Progenitor cell of endocrine pancreas (in vitro differentiated cells): ENCODE measurements at places on chromosomes 6 and 20. TPM values are rescaled to one million over a fixed set of nuclear protein-coding genes. Genes with fewer than 3 reads are reported as not detected.

DNA sequence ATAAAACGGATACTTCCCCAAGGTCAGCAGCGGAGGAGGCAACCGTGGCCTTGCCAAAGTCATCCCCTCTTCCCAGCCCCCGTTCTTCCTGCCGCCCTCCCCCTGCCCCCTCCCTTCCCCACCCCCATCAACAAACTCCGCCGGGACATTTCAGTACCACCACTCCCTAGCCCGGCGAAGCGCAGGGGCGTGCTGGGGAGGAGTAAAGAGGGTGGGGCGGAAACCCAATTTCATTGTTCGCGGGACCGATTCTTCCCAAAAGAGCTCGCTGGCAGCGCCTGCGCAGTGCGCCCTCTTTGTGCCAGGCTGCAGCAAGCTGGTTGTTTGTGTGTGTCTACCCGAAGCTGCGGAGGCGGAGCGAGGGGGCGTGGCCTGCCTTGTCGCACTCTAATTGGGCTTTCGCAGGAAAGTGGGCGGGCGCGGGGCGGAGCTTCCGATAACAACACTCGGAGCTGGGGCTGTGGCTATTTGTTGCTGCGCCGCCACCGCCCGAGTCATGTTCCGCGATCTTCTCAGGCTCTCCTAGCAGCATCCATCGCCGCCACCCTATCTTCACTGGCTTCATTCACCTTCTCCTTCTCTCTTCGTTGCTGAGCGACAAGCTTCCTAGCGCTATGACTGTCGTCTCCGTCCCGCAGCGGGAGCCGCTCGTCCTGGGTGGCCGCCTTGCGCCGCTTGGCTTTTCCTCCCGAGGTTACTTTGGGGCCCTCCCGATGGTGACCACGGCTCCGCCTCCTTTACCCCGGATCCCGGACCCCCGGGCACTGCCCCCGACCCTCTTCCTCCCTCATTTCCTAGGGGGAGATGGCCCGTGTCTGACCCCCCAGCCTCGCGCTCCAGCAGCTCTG lies at the start of gene PNRC1:
PNRC1 (plus strand) TSS at position 471 of the 848 bp plus-strand sequence; CDS start at position 615, 144 bp downstream.
- H3K4me3 ChIP-seq = peak within 1 kb of the TSS; percentile 96
- no peaks in the 10 kb centered on the region for H3K27me3 ChIP-seq
- peaks cover 14% of the 10 kb centered on the region for H3K36me3 ChIP-seq
- peak; percentile 100 for DNase-seq
- peak within 1 kb of the TSS; percentile 100 for H3K27ac ChIP-seq

- no peaks in the 10 kb centered on the region for H3K36me3 ChIP-seq
- no peak overlapping the region for H3K27ac ChIP-seq
- no peak for DNase-seq
- H3K4me1 ChIP-seq = peaks cover 1% of the 10 kb centered on the region
These were observed 93.6 kb upstream of the BHLHE23 start for GRCh38 chr20:63100174-63100925.

- H3K27me3 ChIP-seq = no peaks in the 10 kb centered on the region
- no peak overlapping the region for H3K4me3 ChIP-seq
- H3K36me3 ChIP-seq = peaks cover 11% of the 10 kb centered on the region
- H3K4me1 ChIP-seq = peaks cover 28% of the 10 kb centered on the region
- no peak for DNase-seq
- H3K27ac ChIP-seq = peak overlapping the region; percentile 63
These were observed 101.1 kb downstream of the ATXN1 start for GRCh38 chr6:16660157-16660497.

- peaks cover 5% of the 10 kb centered on the region for H3K4me1 ChIP-seq
- H3K36me3 ChIP-seq = peaks cover 9% of the 10 kb centered on the region
- no peaks in the 10 kb centered on the region for H3K27me3 ChIP-seq
These were observed 15.6 kb upstream of the MAPRE1 start for GRCh38 chr20:32804022-32804715.

- no peaks in the 10 kb centered on the region for H3K36me3 ChIP-seq
- H3K27ac ChIP-seq = no peak overlapping the region
- H3K4me1 ChIP-seq = peaks cover 10% of the 10 kb centered on the region
- no peak overlapping the region for H3K4me3 ChIP-seq
- no peaks in the 10 kb centered on the region for H3K27me3 ChIP-seq
- DNase-seq = no peak
These were observed 648.8 kb upstream of the AGPAT4 start for GRCh38 chr6:161922631-161923119.

DNA sequence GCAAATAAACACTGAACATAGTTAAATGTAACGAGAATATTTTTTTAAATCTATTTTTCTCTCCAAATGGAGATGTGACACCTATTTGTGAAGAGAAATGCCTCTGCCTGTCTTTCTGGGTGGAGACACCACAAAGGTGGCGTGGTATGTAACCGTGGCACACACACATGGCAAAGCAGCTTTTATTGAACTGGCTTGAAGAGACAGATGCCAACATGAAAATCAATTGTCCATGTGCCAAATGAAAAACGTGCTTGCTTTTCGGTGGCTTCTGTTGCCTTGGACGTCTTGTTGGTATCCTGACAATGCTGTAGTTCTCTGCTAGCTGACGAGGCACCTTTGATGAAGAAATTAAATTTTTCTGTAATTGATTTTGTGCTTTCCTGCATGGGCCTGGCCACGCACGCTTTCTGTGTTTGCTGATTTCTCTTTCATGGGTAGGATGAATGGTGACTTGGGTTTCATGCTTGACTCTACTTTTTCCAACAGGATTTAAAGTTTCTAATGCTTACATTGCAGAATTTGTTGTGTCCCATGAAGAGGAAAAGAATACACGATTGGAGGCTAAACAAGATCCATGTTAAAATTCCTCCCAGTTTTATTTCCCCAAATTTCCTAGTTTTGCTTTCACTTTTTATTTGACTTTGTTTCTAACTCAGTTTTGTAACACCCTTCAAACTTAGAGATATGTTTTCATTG lies 202.6 kb downstream of the TMEM242 start:
- peaks cover 8% of the 10 kb centered on the region for H3K4me1 ChIP-seq
- H3K27me3 ChIP-seq = no peaks in the 10 kb centered on the region
- H3K36me3 ChIP-seq = peaks cover 3% of the 10 kb centered on the region
- H3K27ac ChIP-seq = no peak overlapping the region

DNA sequence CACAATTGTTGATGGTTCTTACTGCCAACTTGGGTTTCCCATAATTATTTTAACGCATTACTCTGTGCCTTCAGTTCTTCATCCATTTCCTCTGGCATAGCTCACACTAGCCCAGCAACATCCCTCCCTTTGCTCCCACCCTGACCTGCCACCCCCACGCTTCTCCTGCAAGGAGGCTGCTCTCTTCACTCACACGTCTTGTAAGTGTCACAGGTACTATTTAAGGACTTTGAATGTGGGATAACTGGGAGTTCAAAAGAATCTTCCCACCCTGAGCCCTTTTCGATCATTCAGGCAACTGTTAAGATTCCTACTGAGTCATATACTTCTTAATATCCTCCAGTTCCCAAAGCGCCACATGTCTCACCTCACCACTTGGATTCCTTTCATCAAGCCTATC lies 95.4 kb downstream of the PXDC1 start:
- no peaks in the 10 kb centered on the region for H3K36me3 ChIP-seq
- no peak for DNase-seq

GRCh38 chr6:158762787-158763433 lies 56.3 kb downstream of the EZR start:
- no peak for DNase-seq
- no peaks in the 10 kb centered on the region for H3K27me3 ChIP-seq
- H3K36me3 ChIP-seq = peaks cover 21% of the 10 kb centered on the region
- H3K4me1 ChIP-seq = peaks cover 26% of the 10 kb centered on the region
- peak overlapping the region; percentile 78 for H3K27ac ChIP-seq

GRCh38 chr6:20365456-20365855 lies 36.2 kb upstream of the E2F3 start:
- peaks cover 5% of the 10 kb centered on the region for H3K4me1 ChIP-seq
- DNase-seq = no peak
- H3K27me3 ChIP-seq = peaks cover 4% of the 10 kb centered on the region
- H3K27ac ChIP-seq = no peak overlapping the region
- no peaks in the 10 kb centered on the region for H3K36me3 ChIP-seq

GRCh38 chr6:136129365-136129764 lies 120.7 kb downstream of the MTFR2 start:
- H3K4me3 ChIP-seq = no peak overlapping the region
- peaks cover 8% of the 10 kb centered on the region for H3K4me1 ChIP-seq
- no peak overlapping the region for H3K27ac ChIP-seq
- H3K36me3 ChIP-seq = no peaks in the 10 kb centered on the region

GRCh38 chr6:34982424-34982852 lies 93.4 kb downstream of the ANKS1A start:
- peaks cover 6% of the 10 kb centered on the region for H3K36me3 ChIP-seq
- no peak overlapping the region for H3K27ac ChIP-seq
- peaks cover 3% of the 10 kb centered on the region for H3K4me1 ChIP-seq
- H3K27me3 ChIP-seq = no peaks in the 10 kb centered on the region
- no peak overlapping the region for H3K4me3 ChIP-seq
- no peak for DNase-seq

- H3K4me1 ChIP-seq = no peaks in the 10 kb centered on the region
- no peak overlapping the region for H3K4me3 ChIP-seq
- H3K36me3 ChIP-seq = no peaks in the 10 kb centered on the region
- no peak overlapping the region for H3K27ac ChIP-seq
These were observed 955.0 kb upstream of the FLRT3 start for GRCh38 chr20:15292405-15292804.

DNA sequence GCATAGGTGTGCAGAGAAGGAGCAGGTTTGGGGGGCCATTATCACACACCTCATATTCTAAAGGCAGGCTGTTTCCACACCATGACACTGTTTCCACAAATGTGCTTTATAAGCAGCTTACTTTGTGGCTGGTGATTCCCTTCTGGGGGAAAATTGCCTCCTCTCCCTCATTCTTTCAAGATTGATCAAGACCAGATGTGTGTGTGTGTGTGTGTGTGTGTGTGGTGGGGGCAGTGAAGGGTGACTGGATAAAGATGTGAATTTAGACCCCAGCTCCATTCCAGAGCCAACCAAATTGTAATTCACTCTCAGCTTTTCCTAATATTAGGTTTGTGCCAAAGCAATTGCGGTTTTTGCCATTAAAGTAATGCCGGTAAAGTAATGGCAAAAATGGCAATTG lies 45.6 kb downstream of the EDN3 start:
- no peak overlapping the region for H3K4me3 ChIP-seq
- peaks cover 5% of the 10 kb centered on the region for H3K4me1 ChIP-seq
- H3K27ac ChIP-seq = no peak overlapping the region
- H3K27me3 ChIP-seq = peaks cover 41% of the 10 kb centered on the region
- no peak for DNase-seq

GRCh38 chr6:8329562-8329961 lies 105.8 kb downstream of the SLC35B3 start:
- H3K4me1 ChIP-seq = peaks cover 5% of the 10 kb centered on the region
- no peaks in the 10 kb centered on the region for H3K27me3 ChIP-seq
- H3K27ac ChIP-seq = no peak overlapping the region
- DNase-seq = no peak
- no peak overlapping the region for H3K4me3 ChIP-seq

DNA sequence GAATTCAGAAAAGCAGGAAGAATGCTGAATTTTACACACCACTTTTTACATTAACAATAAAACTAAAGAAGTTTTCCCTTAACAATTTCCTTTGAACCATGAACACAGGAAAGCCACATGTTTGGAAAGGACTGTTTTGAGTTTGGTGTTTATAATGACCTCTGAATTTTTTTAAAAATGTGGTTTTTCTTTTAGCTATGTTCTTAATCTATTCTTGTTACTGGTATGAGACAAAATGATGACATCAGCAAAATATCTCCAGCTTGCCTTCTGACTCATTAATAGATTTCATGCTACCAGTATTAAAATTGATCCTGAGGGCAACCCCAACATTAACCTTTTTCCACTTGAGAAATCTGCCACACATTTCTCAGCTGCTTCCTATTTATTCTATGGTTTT lies 217.5 kb upstream of the THEMIS start:
- H3K4me3 ChIP-seq = no peak overlapping the region
- no peaks in the 10 kb centered on the region for H3K27me3 ChIP-seq
- H3K36me3 ChIP-seq = peaks cover 1% of the 10 kb centered on the region
- no peak overlapping the region for H3K27ac ChIP-seq

GRCh38 chr6:43962458-43962857 lies 164.8 kb downstream of the MRPL14 start:
- DNase-seq = no peak
- H3K4me3 ChIP-seq = no peak overlapping the region
- H3K27me3 ChIP-seq = peaks cover 2% of the 10 kb centered on the region
- H3K27ac ChIP-seq = no peak overlapping the region

DNA sequence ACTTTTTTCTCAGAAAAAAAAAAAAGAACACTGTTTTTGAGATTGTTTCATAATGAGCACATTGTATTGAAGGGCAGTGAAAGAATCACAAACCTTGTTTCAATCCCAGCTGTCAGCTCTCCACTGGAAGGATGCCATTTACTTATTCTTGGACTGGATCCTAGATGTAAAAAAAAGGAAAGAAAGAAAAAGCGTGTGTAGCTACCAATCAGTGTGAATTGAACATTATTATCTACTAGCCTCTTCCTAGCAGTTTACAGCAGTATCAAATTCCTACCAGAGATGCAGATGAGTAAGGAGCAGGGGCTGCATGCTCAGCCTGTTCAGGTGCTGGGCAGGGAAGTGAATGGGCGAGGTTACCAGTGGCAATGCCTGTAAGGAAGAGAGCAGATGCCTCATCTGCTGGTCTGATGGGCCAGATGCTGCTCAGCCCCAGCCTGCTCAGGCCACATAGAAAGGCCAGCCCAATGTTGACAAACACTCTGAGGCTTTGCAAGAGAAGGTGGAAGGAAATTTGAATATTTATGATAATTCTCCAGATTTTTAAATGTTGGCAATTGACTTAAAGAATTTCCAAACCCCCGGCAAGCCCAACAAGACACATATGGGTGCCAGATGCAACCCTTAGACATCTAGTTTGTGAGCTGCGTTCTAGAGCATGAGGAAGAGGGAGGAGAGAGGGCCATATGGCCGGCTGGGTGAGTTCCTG lies 189.5 kb downstream of the IBTK start:
- no peaks in the 10 kb centered on the region for H3K4me1 ChIP-seq
- no peak for DNase-seq
- H3K4me3 ChIP-seq = no peak overlapping the region
- H3K36me3 ChIP-seq = no peaks in the 10 kb centered on the region
- H3K27ac ChIP-seq = no peak overlapping the region
- no peaks in the 10 kb centered on the region for H3K27me3 ChIP-seq

KIF16B gene
- 10.8 and 13.0 TPM in 2 replicates for total RNA-seq

WFDC12 gene
- not detected in 2 replicates for total RNA-seq

KIF6 gene
- 2.5 and 2.9 TPM in 2 replicates for total RNA-seq

SASH1 gene
- total RNA-seq = 41.6 and 41.7 TPM in 2 replicates

RCAN2 gene
- total RNA-seq = 23.3 and 27.4 TPM in 2 replicates

ME1 gene
- total RNA-seq = 7.9 and 9.5 TPM in 2 replicates

PBOV1 gene
- total RNA-seq = not detected in 2 replicates

FAXC gene
- 20.7 and 23.9 TPM in 2 replicates for total RNA-seq
